ENCODE measurements at places on chromosomes 3 and 15. TPM values are rescaled to one million over a fixed set of nuclear protein-coding genes. Genes with fewer than 3 reads are reported as not detected.

The CAV3 gene
- not detected for total RNA-seq

The FEZF2 gene
- not detected for total RNA-seq

The CD47 gene
- 136 TPM for total RNA-seq

The GRAMD2A gene
- not detected for total RNA-seq

The SEMA6D gene
- not detected for total RNA-seq

The OR5K2 gene
- total RNA-seq, result not detected

The SEMA7A gene
- total RNA-seq, result 1.6 TPM

The DLEC1 gene
- total RNA-seq, result 2.2 TPM

The RSRC1 gene
- 37.4 TPM for total RNA-seq

The BUB1B gene
- 1.8 TPM for total RNA-seq

The WNT7A gene
- total RNA-seq, result 12.2 TPM

The ADGRG7 gene
- not detected for total RNA-seq

The CCNB2 gene
- 0.41 TPM for total RNA-seq

The FBXO40 gene
- not detected for total RNA-seq

The ZNF385D gene
- not detected for total RNA-seq

The MESD gene
- total RNA-seq, result 42.5 TPM

The RAB43 gene
- 63.3 TPM for total RNA-seq

Data from naive thymus-derived CD4-positive, alpha-beta T cell (primary cell).